A549 treated with ZK216348 at 1 μM for 4 hours (cell line): ENCODE measurements at places on chromosomes 3 and 15. TPM values are rescaled to one million over a fixed set of nuclear protein-coding genes. Genes with fewer than 3 reads are reported as not detected.

CNTN3 gene
- not detected in 5 replicates for total RNA-seq

SCN11A gene
- total RNA-seq: 0.02 TPM in 2 of 5 replicates, not detected in the others

POLQ gene
- 6.3 to 7.9 TPM (median 7.2 TPM) in 5 replicates for total RNA-seq

LRRN1 gene
- not detected in 5 replicates for total RNA-seq

FBXO40 gene
- not detected in 5 replicates for total RNA-seq
